Posterior cingulate gyrus (tissue), 11 donors: ENCODE measurements at places on chromosomes 2 and 18.

DNA sequence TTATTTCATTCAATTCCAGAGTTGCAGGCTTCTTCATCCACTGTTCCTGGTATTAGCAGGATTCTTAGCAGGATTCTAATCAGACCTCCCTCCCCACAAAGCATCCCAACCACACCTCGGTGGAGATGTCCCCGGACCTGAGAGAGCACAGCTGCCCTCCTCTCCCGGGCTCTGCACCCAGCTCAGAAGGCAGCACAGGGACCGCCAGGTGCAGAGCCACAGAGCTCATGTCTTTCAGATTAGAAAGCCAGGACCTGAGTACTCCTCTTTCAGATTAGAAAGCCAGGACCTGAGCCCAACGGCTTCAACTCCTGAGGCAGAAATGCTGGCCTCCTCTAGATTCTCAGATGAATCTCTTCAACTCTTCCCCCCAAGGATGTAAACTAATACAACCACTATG is 152.3 kb downstream of the MYO5B start:
- no peak for DNase-seq

DNA sequence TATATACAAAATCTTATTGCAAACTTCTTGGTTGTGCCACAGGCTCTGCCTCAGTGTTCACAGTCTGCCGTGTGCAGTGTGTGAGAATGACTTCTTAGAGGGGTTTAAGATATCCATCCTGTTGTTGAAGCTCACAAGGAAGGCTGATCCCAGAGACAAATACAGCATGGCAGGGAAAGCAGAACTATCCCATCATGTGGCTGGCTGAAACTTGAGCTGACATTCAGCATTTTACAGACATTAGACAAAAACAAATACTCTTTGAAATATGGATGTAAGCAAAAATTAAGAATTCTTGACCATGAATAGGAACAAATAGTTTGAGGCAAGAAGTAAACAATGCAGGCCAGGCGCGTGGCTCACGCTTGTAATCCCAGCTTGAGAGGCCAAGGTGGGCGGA is 12.9 kb upstream of the PUM2 start:
- no peak for DNase-seq

- no peak for DNase-seq
Measured at GRCh38 chr2:215466097-215466909, 30.4 kb upstream of the FN1 start.

DNA sequence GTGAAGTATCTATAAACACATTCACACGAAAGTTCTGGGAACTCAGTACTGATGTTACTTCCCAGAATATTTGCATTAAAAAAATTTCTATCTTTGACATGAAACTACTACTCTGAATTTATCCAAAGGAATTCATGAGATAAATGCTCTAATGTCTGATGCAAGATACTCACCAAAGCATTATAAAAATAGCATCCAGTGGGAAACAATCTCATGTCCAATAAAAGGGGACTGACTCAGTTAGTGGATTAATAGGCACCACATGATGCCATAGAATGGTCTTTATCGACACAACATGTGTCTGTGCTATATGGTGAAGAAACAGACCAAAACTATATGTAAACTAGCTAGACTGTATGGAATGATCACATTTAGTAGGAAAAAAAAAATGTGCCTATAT is 33.9 kb downstream of the LAMA3 start:
- DNase-seq: no peak

DNA sequence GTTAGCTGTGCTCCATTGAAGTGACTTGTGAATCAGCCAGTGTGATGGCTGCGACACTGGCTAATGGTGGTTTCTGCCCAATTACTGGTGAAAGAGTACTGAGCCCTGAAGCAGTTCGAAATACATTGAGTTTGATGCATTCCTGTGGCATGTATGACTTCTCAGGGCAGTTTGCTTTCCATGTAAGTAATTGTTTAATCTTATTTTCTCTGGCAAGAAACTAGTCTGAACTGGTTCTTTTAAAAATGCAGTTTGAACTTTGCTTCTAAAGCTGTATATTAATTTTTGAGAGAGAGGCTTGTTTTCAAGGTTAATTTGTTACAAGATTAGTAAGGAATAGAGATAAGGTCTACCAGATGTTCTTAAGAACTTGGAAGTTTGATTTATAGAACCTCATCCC is 46.7 kb downstream of the GLS start:
- no peak for DNase-seq

GRCh38 chr2:234804704-234805103 is 147.1 kb upstream of the SH3BP4 start:
- DNase-seq: no peak

DNA sequence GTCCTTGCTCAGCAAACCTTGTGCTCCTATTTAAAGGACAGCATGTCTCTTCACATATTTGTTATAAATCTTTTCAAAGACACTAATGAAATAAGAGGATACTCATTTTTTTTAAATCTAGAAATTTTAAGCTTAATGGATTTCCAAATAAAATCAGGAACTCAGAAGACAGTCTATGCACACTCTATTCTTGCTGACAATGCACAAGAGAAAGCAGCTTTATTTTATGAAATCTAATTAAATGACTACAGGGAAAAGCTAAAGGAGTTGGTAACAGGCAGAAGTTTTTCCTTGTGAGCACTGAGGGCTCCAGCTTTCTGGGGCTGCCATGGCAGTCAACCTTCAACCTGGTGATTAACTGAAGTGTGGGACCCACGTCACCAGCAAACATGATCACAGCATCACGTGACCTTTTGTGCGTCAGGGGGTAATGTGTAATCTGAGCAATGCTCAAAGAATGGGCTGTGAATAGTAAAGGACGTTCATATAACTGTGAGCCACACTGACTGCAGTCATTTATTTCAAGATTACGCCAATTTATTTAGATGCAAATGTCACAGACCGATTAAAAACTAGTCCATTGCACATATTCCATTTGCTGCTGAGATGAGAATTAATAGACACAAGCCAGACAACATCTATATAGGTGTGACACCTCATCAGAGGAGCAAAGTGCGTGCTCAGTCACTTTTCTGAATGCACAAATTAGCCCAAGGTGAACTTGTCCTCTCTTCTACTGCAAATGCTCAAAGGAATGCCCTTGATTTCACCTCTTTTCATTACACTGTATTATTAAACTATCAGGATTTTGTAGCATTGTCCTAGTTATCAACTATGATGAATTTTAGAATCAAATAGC is 11.6 kb upstream of the DNER start:
- DNase-seq: no peak
